ENCODE measurements at places on chromosomes 7 and 10.

GRCh38 chr10:107733328-107734130 lies 569.0 kb upstream of the SORCS1 start:
- DNase-seq: no peak

DNA sequence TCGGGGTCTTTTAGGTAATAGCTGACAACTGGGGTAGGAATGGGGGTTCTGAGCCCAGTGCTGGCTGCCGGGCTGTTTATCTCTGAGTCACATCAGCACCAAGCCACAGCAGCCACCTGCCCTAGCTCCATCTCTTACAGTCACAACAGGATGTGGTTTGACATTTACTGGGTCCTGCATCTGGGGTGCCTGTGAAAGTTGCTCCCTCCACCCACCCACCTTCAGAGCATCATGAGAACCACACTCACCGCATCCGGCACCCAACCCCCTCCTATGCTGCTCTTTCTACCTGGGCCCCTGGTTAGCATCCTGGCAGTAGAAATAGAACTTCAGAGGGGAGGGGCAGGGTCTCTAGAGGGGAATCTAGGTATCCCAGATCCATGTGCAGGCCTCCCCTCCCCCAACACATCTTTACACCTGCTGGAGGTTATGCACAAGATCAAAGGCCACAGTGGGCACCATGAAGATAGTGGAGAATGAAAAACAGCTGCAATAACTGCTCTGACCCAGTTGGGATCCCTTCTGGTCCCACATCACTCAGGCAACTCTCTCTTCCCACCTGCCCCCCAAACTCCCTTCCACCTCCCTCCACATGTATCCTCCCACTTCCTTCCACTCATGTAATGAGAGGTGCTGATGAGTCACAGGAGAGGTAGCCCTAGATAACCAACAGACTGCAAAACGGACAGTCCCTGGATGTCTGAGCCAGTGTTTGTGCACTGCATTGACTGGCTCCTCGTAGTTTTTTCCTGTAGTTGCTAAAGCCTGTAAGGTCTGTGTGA lies 38.2 kb downstream of the PRSS2 start:
- no peak for DNase-seq

DNA sequence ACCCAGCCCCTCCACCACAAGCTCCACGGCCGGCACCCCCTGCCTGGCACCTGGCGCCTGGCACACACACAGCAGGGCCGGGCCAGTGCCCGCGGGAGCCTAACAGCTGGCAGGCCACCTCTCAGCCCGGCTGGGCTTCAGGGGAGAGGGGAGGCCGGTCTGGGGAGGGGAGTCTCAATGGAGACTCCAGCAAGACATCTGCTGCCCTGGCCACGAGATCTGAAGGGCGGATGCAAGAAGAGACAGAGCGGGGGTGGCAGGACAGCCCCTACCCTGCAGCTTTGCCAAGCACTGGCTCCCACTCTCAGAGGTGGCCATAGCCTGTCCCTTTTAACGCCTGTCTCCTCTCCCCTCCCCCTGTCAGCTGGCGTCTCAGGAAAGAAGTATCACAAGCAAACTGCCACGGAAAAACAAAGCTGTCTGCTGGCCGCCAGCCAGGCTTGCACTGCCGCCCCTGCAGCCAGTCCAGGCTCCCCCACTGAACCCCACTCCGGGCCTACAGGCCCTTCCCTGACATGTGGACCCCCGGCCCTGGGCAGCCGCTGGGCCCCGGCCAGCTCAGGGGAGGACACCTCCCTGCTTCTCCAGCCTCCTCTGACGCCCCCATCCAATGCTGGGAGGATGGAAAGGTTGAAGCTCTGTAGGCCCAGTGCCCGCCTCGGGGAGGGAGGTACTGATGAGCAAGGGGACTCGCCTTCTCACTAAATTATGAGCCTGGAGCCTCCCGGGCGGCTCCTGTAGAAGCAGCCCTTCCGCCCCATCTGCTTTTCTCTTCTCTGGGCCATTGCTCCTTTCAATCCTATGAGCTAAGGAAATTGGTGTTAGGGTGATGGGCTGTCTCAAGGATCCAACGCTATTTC lies 178.4 kb downstream of the ARHGAP12 start:
- DNase-seq: no peak

- DNase-seq: no peak
Measured at GRCh38 chr10:50561816-50562215, 61.9 kb downstream of the SGMS1 start.

- no peak for DNase-seq
Measured at GRCh38 chr7:138345567-138345966, 114.5 kb upstream of the TRIM24 start.

- no peak for DNase-seq
Measured at GRCh38 chr10:61389887-61390286, 63.3 kb downstream of the TMEM26 start.

GRCh38 chr10:131162211-131162610 lies 149.3 kb downstream of the TCERG1L start:
- no peak for DNase-seq

DNA sequence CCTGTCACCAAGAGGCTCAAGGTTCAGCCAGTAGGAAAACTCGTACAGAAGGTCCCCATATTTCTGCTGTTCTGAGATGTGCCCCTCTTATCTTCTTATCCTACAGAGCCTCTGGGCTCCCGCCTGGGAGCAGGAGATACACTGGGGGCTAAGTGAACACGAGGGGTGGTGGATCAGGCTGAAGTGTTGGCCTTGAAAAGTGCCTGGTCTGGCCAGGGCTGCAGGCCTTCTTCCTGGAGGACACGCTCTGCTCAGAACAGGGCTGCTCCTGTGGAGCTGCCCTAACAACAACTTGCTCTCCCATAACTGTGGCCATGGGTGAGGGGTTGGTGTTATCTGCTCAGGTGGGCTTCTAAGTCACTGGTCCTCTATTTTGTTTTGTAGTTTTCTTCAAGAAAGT lies 33.7 kb downstream of the C10orf120 start:
- no peak for DNase-seq

DNA sequence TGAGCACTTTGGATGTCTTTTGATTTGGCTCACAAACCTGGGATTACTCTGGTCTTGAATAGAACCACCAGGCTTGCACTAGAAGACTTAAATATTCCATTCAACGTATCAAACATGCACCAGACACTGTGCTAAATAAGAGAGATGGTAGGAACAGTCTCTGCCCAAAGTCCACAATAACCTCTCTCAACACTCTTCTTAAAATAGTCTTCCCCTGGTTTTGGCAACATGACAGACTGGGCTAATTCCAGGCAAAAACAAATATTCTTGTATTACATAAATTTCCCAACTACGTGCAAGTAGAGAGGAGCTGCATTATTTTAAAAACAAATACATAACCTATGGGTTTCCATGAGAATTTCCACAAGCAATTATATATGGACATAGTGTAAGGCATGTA lies 64.8 kb upstream of the PAPSS2 start:
- no peak for DNase-seq

DNA sequence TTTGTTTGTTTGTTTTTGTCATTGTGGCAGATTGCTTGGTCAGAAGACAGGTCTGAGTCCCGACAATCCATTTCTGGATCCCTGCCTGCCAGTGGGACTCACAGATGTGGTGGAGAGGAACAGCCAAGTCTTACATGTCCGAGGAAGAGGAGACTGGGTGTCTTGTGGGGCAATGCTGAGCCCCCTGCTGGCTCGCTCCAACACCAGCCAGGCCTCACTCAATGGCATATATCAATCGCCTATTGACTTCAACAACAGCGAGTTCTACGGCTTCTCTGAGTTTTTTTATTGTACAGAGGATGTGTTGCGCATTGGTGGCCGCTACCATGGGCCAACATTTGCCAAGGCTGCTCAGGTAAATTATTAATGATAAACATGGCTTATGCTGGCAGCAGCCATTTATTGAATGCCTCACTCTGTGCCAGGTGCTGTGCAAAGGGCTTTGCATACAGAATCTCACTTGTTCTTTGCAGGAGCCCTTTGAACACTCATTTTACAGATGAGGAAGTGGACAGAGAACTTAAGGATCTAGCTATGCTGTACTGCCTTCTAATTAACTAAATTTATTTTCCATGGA lies 33.3 kb downstream of the COX15 start:
- DNase-seq: no peak

GRCh38 chr10:17683541-17683940 lies 39.6 kb downstream of the STAM start:
- DNase-seq: no peak

- DNase-seq: no peak
Measured at GRCh38 chr7:127150543-127150942, 102.2 kb downstream of the GRM8 start.

DNA sequence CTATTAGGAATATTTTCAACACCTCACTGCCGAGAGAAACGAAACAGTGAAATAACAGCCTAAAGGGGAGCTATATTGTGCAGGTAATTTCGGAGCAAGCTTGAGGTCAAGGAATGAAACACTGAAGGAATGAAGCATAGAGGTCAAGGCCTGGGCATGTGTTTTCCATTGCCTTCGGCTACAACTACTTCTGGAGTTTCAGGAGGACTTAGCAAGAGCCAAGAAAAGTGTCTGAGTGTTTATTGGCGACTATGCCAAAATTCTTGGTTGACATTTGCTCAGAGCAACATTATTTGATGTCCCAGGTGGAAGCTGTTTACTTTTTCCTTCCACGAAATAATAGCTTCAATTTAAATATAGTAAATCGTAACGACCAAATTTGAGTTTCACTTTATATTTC lies 89.6 kb upstream of the IFRD1 start:
- no peak for DNase-seq

DNA sequence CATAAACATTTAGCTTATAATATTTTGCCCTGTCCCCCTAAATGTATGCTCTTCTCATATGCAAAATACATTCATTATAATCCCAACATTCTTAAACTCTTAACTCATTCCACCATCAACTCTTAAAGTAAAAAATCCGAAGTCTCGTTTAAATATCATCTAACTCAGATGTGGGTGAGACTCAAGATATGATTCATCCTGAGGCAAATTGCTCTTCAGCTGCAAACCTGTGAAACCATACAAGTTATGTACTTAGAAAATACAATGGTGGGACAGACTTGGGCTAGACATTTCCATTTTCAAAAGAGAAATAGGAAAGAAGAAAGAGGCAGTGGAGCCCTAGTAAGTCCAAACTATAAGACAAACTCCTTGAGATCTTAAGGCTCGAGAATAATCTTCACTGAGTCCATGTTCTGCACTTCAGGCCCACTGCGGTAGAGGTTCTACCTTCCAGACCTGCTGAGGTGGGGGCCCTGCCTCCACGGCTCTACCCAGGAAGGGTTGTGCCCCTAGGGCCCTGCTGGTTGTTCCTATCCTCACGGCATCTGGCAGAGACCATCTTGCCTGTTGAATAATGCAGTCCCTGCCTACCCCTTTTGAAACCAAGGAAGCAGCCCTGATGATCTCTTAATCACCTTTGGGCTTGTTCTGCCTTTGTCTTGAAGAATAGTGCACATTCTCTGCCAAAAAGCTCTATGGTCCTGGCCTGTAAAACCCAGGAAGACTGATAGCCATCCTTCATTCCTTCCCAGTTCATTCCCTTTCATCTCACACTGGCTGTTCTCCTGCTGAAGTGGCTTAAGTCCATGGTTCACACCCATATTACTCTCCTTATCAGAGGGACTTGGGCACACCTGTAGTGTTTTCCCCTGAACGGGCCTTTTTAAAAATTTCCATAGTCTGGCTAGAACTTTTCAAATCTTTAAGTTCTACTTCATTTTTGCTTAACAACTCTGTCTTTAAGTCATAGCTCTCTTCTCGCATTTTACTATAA lies 37.3 kb downstream of the INPP5F start:
- DNase-seq: no peak

- DNase-seq: no peak
Measured at GRCh38 chr10:100985336-100985735, 2.0 kb downstream of the MRPL43 start.

DNA sequence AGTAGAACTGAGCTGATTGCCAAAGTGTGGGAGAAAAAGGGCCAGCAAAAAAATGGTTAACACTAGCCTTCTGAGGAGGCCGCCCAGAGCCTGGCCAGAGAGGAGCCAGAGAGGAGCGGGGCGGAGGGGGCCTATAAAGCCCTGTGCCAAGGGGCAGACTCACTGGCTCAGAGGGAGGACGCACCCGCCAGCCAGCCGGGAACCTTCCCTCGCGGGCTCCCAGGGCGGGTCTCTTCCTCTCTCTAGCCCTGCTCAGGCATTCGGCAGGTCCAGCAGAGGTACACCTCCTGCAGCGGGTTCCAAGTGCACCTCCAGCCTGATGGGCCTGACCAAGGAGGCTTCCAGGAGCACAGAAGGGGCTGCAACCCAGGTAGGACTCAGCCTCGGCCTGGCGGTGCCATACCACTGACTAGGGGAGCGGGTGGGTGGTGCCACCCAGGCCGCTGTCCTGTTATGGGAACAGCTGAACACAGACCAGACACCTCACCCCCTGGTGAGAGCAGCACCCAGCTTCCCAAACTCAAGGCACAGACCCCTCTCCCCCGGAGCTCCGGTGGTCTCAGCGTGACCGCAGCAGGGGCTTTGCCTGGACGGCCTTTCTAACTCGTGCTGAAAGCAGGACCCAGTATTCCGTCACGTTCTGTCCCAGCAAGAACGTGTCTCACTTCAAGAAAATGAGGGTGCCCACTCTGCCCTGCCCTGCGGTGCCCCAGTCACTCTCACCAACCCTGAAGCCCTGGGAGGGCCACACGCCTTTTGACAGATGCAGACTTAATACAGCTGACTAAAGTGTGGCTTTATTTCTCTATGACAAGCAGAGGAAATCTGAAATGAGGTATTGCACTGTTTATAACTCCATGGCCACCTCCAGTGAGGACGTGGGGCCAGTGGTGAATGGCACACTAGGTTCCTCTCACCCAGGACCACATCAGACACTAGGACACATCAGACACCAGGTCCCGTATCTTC lies at the start of gene GPER1:
Gene GPER1 (plus strand): TSS at position 162 of the 969 bp plus-strand sequence. CDS start 3,616 bp downstream, outside the sequence.
- no peak for DNase-seq

GRCh38 chr10:101291331-101292193 lies 62.3 kb upstream of the LBX1 start:
- no peak for DNase-seq

GRCh38 chr7:141023295-141023694 lies 8.5 kb upstream of the MRPS33 start:
- DNase-seq: no peak

DNA sequence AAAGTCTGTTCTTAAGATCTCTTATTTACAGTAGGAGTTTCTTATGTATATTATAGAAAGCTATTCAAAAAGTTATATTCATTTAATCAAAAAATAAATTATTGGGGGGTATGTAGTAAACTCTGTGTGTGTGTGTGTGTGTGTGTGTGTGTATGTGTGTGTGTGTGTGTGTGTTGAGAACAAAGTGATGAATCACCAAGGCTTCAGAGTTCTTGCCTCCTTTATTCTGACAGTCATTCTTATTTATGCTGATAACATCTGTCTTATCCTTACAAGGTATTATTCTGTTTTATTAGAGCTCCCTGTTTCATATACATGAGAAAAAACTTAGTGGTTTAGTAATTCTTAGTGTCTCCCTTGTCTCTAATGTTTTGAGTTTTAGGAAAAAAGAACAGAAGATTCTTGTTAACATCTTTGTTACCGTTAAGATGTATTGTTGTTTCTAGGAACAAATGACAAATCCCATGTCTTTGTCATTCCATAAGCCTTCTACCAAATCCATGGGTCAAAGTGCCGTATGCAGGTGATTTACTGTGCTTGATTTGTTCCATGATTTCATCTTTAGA lies 424.0 kb downstream of the EXOC4 start:
- no peak for DNase-seq
